ENCODE measurements at places on chromosomes 6 and 20.
A peak's percentile ranks its signal among the peaks of the same experiment; 100 is the strongest.

DNA sequence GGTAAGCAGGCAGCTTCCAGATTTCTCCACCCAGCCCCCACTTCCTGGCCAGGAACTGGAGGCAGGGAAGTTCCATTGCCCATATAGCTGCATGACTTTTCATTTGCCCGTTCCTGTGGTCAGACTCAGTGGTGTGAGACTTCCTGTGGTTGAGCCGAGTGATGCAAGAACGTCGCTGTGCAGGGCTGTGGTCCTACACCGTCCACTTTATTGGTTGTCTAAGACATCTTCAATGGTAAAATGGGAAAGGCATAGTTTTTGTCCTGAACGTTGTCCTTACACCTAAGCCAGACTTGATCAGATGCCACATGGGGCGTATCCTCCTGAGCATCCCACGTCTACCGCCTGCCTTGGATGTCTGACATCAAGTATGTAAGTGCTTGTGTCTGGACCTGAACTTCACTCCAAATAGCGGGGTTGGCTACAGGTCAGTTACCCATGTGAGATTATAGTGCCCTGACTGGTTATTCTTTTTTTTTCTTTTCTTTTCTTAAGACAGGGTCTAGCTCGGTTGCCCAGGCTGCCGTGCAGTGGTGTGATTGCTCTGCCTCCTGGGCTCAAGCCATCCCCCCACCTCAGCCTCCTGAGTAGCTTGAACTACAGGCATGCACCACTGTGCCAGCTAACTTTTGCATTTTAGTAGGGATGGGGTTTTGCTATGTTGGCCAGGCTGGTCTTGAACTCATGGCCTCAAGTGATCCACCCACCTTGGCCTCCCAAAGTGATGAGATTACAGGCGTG, 25.9 kb upstream of the GTSF1L start:
- DNase-seq: no peak

DNA sequence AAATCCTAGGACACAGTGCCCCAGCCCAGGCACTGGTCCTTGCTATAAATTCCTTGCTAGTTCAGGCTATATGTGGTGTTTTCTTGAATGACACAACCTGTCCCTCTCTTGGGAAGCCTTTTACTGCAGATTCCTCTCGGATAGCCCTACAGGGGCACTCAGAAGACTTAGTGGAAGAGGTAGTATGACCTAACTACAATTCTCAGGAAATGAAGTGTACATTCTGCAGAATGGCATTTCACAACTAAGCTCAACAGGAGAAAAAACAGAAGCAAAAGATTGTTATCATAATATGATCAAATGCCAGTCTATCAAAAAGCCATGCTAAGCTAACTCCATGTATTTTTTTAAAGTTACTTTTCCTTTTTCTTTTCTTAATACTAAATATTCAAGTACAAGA, 66.3 kb upstream of the FBXL4 start:
- DNase-seq: no peak

DNA sequence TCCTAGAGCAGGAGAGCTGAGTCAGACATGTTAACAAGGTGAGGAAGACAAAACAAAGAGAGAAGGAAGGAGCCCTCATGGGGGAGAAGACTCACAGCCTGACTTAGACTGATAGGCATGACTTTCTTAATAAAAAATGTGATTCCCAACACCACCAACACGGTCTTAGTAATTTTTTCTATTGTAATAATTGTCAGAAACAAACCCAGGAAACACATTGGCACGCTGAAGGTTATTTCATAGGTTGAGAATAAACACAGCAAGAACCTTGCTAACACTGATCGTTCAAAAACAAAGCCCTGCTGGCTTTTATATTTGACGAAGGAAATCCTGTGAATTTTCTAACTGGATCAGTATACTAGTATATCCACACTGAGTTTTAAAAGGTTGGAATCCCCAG, 286.8 kb downstream of the HACE1 start:
- no peak for DNase-seq

DNA sequence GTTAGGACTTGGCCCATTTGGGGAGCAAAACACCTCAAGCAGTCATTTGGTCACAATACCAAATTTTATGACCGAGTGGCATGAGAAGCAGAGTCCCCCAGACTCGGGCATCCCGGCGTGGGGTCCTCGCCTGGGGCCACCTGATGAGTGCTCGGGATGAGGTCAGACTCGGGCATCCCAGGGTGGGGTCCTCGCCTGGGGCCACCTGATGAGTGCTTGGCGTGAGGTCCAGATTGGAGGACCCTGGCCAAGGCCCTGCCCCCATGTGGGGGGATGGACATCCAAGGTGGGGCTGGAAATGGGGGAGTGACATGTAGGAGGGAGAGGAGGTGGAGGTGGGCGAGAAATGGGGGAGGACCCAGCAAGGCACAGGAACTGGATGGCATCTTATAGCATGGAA, 56.1 kb upstream of the CST7 start:
- no peak for DNase-seq

DNA sequence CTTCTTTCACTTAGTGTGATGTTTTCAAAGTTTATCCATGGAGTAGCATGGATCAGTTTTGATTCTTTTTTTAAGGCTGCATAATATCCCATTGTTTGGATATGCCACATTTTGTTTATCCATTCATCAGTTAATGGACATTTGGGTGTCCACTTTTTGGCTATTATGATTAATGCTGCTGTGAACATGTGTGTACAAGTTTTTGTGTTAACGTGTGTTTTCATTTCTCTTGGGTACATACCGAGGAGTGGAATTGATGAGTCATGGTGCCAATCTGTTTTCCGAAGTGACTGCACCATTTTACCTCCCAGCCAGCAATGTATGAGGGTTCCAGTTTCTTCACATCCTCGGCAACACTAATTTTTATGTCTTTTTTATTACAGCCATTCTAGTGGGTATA, 78.4 kb upstream of the CCDC28A start:
- no peak for DNase-seq

- no peak for DNase-seq
Observed at GRCh38 chr6:85574932-85575598, 18.6 kb downstream of the SNX14 start.

DNA sequence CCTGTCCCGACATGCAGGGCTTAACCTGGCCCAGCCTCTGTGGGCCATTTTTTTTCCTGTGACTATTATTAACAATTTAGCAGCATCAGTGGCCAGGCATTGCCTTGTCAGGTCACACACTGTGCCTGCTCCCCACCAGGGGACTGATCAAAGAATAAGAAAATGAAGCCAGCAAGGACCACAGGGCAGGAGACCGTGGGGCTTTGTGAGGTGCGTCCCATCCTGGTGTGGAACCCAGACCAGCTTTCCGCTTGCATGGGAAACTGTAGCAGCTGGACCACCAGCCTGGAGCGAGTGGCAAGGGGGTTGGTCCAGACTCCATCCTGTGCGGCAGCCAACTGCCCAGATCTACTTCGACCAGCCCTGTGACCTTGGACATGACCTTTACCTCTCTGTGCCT, 218.3 kb downstream of the ANKRD60 start:
- DNase-seq: no peak

- DNase-seq: no peak
Observed at GRCh38 chr20:2299301-2299700, 3.5 kb downstream of the TGM3 start.

DNA sequence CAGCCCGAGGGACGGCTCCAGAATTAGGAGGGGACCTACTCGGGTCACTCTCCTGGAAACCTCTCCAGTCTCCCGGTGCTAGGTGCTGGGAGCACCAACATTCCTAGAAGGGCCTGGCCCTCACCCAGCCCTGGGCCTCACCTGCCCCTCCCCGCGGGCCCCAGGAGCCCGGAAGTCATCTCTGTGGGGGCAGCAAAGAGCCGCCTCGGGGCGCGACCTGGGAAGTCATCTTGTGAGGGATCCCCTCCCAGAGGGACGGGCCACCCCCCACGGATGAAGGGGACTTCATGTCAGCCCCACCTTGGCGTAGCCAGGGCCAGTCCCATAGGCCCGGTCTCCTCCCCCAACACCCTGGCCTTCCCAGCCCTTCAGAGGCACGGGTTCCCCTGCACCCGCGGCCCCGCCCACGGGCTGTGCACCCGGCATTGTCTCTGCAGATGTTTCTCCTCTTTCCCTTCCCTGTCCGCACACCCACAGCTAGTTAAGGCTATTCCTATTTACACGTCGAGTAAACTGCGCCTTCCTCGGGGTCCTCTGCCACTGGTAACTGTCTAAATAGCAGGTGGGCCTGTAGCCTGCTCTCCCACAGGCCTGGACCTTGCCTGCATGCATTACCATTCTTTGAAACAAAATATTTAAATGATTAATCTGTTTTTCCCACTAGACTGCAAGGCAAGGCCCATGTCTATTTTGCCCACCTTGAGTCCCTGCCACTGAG, 896 bp upstream of the RNASET2 start:
- DNase-seq: no peak

DNA sequence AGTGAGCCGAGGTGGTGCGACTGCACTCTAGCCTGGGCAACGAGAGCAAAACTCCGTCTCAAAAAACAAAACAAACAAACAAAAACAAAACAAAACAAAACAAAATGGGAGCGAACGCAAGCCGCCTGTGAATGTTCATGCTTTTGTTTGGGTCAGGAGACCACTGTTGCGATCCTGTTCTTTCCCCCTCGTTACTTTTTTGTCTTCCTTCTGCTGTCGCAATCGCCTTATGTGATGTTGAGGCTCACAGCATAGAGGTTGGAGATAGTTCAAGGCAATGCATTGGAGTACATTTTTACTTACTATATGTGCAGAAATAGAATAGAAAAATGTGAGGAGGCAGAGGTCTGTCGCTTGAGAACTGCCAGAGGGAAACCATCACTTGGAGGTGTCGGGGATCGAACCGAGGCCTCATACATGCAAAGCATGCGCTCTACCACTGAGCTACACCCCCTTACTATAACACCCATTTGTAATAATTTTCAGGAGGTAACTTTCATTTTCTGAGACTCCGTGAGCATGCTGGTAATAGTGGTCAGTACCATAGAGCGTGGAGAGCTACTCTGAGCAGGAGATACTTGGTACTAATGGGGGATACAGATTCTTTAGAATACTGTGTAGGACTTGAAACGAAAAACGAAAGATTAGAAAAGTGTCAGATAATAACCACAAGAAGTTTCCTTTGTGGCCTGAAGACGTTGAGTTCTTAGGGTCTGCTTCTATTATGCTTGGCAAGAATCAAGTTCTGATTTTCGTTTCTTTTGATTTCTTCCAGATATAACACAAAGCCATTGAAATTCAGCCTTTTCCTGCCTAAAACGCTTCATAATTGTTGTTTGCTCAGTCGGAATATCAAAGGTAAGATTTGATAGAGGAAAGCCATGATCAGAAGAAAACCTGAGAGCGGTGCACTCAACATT, 121.1 kb downstream of the TRIM27 start:
- no peak for DNase-seq

DNA sequence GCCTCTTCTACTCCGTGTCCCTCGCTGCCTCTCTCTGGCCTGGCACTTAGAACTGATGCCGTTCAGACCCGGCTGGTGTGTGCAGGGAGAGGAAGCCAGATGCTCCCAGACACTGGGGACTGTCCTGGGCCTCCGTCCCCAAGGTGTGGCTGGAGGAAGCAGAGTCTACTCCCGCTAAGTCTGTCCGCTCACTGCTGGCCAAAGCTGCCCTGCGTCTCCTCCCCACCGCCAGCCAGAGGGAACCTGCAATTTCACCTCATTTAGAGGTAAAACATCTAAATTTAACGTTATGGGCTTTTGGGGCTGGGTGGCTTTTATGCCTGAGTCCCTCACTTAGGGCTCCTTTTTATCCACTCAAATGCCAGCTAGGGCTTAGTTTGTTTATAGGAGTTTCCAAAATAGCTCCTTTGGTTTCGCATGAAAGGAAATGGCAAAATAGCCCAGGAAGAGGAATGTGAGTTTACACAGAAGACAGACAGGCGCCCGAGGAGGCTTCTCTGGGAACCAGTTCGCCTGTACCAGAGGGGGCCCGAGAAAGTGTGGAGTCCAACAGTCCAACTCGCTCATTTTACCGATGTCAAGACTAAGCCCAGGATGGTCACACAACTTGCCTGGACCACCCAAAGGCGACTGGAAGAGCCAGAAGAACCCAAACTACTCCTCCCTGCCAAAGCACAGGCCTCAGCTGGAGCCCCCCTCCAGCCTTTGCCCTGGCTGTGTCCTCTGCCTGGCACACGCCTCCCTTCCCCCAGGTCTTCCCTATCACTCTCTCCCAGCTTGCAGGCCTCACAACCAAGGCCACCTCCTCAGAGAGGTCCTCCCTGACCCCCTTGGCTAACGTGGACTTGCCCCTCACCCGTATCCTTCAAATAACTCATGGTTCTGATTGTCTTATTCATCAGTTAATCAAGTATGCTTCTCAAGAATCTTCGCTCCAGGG, 54.5 kb downstream of the RIPOR3 start:
- no peak for DNase-seq

GRCh38 chr6:43257367-43258145, 14.3 kb downstream of the TTBK1 start:
- DNase-seq: no peak

- DNase-seq: no peak
Observed at GRCh38 chr6:130377371-130377770, 11.6 kb downstream of the TMEM200A start.

DNA sequence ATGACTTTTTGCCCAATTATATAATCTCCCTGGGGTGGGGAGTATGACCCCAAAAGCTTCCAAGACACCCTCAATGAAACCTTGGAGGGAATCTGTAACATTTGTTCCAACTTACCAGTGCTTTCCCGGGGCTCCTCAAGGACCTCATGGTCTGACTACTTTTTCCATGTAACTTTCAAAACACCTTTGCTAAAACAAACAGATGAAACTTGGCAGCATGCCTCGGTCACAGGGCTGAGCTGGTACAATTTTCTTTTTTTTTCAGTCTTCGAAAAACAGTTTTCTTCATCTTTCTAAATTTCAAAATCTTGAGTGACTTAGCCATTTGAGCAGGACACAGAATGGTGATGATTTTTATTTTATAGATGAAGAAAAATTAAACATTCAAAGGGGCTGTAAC, 241.2 kb downstream of the BMP7 start:
- no peak for DNase-seq

DNA sequence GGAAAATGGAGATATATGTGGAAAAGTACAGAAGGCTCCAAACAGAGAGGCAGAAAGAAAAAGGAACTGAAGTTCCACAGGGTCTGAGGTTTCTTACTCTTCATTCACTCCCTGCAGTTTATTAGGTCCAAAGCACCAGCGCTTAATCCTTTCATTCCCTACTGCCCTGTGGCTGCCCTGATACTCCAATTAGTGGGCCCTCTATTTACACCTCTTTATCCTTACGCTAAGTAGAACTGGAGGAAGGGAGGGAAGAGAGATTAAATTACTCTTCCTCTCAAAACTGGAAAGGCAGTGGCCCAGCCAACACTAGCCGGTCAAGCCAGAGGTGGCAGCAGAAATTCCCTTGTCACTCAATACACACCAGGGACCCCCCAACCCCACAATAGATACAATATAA, 20.4 kb downstream of the TRERF1 start:
- peak; percentile 53 for DNase-seq

GRCh38 chr20:17036541-17036940, 190.3 kb upstream of the PCSK2 start:
- no peak for DNase-seq

DNA sequence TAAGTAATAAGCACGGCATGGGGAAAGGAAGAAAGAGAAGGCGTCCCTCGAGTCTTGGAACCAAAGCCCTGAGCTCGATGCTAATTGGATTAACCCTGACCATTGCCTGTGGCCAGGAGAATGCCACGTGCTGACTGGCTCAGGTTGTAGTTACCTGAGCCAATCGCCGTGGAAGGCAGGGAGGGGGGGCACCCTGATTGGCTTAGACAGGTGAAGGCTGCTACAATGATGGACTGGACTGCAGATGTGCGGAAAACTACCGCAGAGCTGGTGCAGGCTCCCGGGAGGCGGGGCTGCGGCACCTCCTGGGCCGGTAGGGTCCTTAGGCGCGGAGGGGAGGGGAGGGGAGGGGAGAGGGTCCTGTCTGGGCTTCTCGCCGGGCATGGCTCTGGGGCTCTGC, 121.3 kb downstream of the TFAP2C start:
- DNase-seq: no peak

Data from D721Med (cell line).